ENCODE measurements at places on chromosomes 2 and 18. TPM values are rescaled to one million over a fixed set of nuclear protein-coding genes. Genes with fewer than 3 reads are reported as not detected.
A peak's percentile ranks its signal among the peaks of the same experiment; 100 is the strongest.

GRCh38 chr2:215677481-215677880 lies 241.6 kb upstream of the FN1 start:
- no peak for DNase-seq

DNA sequence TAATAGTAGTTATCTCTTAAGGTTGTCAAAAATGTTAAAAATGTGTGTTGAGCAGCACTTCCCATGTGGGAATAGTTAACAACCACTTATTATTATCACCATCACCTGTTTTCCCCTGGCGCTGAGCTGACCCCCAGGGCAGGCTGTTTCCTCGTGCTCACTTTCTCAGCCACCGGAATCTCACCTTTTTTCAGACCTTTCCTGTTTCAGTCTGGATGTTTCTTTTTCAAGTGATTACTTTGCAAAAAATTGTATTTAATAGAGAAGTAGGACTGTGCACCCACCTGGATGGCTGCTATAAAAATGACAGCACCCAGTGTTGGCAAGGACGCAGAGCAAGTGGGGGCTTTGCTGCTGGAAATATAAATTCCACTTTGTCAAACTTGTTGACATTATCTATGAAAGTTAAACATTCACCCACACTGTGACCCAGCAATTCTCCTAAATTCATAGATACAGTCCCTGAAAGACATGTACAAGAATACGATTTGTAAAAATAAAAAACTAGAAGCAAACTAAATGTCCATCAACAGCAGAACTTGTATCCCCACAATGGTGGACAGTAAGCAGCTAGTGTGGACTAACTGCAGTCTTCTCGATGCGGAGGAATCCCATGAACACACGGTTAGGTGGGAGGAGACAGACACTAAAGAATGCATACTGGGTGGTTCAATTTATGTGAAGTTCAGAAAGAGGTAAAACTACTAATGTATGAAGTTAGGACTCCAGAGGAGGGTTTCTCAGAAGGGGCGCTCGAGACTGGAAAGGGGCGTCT lies 66.5 kb downstream of the SOWAHC start:
- DNase-seq: no peak

- DNase-seq: peak; percentile 45
Observed at GRCh38 chr18:46916551-46917107, 678 bp downstream of the PIAS2 start.

- no peak for DNase-seq
Observed at GRCh38 chr2:58221909-58222308, 19.2 kb downstream of the FANCL start.

- no peak for DNase-seq
Observed at GRCh38 chr2:5473635-5474034, 218.5 kb upstream of the SOX11 start.

DNA sequence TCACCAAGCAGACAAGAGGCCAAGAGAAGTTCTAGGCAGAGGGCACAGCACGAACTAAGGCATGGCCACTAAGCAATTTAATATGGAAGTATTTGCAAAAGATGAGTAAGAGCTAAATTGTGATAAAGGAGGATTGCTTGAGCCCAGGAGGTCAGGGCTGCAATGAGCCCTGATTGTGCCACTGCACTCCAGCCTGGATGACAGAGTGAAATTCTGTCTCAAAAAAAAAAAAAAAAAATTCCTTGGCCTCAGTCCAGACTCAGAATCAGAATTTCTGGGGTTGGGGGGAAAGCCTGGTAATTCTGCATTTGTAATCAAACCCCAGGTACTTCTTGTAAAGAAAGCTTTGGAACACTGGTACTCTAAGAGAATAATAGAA lies 46.8 kb upstream of the RTN4 start:
- no peak for DNase-seq

DNA sequence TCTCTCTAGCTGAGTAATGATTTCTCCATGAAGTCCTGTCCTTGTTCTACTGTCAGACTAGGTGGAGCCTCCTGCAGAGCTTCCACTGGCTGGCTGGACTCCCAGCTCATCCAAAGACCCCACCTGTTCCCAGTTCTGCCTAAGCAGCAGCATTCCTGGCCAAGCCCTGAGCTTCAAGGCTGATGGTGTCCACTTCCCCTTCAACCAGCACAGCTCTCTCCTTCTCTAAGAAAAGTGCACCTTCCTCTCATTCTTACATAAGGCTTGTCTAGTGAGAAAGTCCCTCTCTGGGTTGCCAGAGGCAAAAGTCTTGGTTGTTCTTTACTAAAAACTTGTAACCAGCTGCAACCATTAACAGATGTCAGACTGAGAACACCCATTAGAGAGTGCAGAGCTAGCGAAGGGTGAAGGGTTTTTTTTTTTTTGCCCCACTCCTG lies 58.9 kb downstream of the CXCR4 start:
- no peak for DNase-seq

DNA sequence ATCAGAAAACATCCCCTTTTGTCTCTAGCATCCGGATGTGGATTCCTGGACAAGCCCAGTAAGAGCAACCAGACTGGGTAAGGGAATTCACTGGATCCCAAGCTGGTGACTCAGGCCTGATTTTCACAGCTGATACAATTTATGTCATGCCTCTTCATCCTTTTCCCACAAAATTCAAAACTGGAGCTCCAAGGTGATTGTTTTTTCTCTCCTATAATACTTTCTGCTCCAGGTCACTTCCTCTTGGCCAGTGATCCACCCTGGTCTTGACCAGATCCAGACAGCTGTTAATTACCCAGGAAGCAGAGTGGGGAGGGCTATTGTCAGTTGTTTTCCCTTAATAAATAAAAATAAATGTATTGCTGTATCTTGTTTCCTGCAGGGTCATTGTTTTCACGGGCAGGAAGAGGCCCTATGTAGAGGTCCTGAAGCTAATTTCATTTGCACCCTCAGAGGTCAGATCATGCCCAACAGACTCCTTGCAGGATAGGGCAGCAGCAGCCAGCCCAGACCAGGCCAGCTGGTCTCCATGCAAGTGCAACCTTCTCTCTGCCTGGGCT lies 57.6 kb downstream of the EVA1A start:
- DNase-seq: no peak

DNA sequence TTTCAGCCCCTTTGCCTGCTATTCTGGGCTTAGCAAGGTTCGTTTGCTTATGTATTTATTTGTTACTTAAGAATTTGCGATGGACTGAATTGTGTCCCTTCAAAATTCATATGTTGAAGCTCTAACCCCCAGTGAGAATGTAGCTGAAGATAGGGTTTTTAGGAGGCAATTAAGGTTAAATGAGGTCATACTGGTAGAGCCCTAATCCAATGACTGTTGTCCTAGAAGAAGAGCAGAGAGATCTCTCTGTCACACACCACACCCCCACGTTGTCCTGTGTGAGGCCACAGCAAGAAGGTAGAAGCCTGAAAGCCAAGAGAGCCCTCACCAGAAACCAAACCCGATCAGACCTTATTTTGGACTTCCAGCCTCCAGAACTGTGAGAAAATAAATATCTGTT lies 66.7 kb downstream of the KIAA1328 start:
- DNase-seq: no peak

The CDK15 gene
- total RNA-seq: not detected

DNA sequence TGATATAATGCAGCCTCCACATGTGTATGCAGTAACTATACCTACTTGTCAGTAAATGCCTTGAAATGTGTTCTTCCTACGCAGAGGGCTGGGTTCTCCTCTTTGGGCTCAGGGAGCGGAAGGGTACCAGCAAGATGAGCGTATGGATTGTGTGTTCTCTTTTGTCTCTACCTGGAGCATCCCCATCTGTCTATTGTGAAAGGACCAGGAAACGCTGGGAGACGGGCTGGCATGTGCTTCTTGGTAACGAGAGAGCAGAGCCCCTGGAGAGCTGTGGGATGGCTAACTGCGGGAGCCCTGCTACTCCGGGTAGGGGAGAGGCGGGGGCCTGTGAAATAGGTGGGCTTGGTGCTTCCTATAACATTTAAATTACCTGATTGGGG lies 80.9 kb downstream of the BCL2 start:
- no peak for DNase-seq

GRCh38 chr2:237471438-237472186 lies 15.4 kb upstream of the MLPH start:
- peak; percentile 18 for DNase-seq

GRCh38 chr2:61340242-61340641 lies 130.6 kb downstream of the USP34 start:
- no peak for DNase-seq

- DNase-seq: no peak
Observed at GRCh38 chr2:119809339-119810048, 49.8 kb downstream of the PTPN4 start.

DNA sequence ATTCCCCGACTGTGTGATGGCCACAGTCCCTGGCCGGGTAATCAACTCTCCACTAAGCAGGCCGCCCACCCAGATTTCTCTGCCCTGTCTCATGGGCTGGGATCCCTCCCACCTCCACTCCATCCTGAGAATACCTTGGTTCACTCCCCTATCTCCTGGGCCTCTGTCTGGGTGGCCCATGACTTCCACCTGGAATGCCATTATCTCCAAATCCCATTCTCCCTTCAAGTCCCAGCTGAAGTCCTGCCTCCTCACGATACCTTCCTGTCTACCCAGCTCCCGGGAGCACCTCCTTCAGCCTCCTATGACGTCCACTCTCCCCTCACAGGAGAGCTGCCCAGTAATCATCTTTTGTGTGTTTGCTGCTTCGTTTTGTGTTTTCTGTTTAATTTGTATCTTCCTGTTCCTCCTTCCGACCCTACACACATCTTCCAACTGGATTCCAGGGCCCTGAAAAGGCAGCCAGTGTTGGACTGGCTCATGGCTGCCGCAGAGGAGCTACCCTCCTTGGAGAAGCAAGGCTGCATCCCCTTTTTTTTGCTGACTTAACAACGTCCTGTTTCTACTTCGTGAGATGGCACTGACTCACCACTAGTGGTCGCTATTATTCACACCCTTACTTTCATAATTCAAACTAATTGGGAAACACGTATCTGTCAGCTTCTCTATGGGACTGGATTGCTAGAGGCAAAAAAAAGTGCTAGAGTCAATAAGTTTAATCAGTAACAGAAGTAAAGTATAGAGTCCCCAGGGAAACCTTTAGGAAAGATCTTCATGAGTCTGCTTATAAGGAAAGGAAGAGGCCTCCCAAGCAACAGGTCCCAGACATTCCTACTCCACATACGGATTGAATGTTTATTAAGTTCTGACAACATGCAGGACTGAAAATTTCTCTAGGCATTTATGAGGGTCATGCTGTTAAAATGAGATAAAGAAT lies 171.9 kb upstream of the GATA6 start:
- DNase-seq: no peak

DNA sequence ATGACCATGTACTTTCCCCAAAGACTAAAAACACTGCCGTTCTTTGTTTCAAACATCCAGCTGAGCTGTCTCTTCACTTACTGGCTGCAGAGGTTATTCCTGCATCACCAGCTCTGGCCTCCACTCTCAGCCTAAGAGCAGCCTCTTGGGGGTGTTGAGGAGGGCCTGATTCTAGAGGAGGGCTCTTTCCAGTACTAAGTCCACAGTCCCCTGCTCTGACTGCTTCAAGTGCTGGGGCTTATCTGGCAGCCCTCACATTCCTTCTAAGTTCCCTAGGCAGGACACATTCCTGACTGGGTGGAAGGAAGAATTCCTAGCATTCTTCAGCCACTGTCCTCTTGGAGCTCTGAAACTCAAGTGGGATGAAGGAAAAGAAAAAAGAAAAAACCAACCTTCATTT lies 32.9 kb upstream of the EHBP1 start:
- DNase-seq: no peak

DNA sequence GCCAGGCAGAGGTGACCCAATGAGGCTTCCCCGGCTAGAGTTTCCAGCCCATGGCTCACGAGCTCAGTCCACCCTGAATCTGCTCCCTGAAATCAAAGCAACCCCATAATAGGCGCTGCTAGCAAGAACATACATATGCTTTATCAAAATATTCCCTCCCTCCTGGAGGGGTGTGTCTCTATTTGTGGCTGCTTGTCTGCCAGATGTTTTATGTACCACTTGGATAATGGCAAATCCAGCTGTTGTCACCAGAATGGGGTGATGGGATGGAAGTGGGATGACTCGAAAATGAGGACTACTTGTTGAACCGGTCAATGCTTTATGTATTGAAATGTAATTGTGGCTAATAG lies 152.0 kb downstream of the GALNT14 start:
- no peak for DNase-seq

The MARCHF4 gene
- not detected for total RNA-seq

DNA sequence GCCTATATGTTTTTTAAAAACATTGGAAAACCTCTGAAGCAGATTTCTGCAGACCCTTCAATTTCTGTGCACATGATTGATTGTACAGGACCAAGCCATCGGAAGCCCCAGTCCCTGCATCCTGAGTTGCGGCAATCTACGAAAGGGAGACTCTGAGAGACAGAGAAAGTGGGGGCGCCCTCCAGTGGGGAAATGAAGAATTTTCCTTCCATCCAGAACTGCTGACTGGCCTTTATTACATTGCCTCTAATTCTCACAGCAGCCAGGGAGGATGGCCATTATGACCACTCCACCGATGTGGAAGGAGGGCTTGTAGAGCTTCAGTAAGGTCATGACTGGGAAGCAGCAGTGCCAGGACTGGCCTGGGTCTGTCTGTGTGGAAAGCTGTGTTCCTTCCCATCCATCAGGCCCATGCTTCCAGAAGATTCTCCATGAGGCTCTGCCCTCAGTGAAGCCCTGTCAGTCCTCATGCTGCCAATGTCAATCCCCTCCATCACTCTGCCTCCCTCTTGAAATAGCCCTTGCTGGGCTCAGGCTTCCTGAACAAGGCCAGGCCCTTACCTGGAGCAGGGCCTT lies 20.0 kb upstream of the RESP18 start:
- DNase-seq: peak; percentile 74

The TMEFF2 gene
- total RNA-seq: not detected

The EEF1B2 gene
- 650 TPM for total RNA-seq

The NLRC4 gene
- not detected for total RNA-seq

DNA sequence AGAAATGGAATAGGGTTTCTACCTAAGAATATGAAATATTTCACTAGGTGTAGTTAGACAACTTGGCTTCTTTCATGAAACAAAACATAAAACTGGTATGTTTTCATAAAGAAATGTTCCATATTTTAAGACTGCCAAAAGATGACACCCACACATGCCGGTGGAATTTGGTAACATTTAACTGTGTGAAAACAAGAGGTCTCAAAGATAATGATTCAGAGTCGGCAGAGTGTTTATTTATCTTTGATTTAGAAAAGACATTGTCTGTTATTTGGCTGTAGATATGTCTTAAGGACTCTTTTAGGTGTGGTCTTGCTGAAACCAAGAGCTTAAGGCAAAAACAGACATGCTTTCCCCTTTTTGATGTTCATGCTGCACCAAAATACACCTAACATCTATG lies 63.5 kb upstream of the FN1 start:
- DNase-seq: no peak

DNA sequence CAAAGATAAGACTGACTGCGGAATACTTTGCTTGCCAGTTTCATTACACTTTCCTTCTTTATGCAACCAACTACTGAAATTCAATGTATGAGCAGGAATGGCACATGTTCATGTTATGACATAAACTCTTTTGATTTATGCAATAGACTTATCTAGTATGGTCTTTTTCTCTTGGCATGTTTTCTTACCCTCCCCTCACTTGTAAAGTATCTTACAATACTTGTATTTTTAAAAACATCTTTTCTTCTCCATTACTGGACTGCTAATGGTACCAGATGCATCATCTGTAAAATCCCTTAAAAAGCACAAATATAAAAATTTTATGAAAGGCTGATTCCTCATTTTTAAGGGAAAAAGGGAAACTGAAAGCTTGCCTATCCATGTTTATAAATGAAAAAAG lies 373.8 kb downstream of the ZEB2 start:
- no peak for DNase-seq

- DNase-seq: no peak
Observed at GRCh38 chr2:24731923-24732322, 61.3 kb downstream of the PTRHD1 start.
